ENCODE measurements at places on chromosomes 4 and X. TPM values are rescaled to one million over a fixed set of nuclear protein-coding genes. Genes with fewer than 3 reads are reported as not detected.
A peak's percentile ranks its signal among the peaks of the same experiment; 100 is the strongest.

GRCh38 chr4:3530663-3531254, 1.5 kb downstream of the LRPAP1 start:
- no peak for DNase-seq
- no peak overlapping the region for H3K27ac ChIP-seq
- peak overlapping the region; percentile 99 for H3K4me3 ChIP-seq
- peaks cover 21% of the 10 kb centered on the region for H3K4me1 ChIP-seq
- no peaks in the 10 kb centered on the region for H3K36me3 ChIP-seq

DNA sequence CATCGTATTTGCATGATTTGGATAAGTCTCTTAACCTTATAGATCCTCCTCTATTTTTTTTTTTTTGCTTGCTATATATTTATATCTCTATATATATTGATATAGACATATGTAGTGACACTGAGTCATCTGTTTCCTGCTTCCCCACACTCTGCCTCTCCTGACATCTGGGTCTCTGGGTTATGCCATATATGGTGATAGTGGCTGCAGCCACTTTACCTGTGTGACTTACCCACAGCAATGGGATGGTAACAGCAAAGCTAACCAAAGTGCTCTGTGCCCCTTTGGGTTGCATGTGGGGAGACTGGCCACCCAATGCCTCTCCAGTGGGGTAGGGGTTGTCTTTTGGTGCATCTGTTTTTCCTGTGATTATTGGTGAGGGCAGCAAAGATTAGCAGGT, 14.5 kb downstream of the CMC4 start:
- peaks cover 12% of the 10 kb centered on the region for H3K36me3 ChIP-seq
- H3K4me3 ChIP-seq = no peak overlapping the region
- H3K27me3 ChIP-seq = no peaks in the 10 kb centered on the region
- H3K27ac ChIP-seq = peak overlapping the region; percentile 15

GRCh38 chr4:181909368-181909767, 333.8 kb upstream of the TENM3 start:
- H3K27me3 ChIP-seq = no peaks in the 10 kb centered on the region
- DNase-seq = no peak
- peaks cover 2% of the 10 kb centered on the region for H3K36me3 ChIP-seq
- no peak overlapping the region for H3K27ac ChIP-seq

- H3K4me1 ChIP-seq = no peaks in the 10 kb centered on the region
- H3K27ac ChIP-seq = no peak overlapping the region
- H3K36me3 ChIP-seq = no peaks in the 10 kb centered on the region
- H3K4me3 ChIP-seq = no peak overlapping the region
- DNase-seq = no peak
Observed at GRCh38 chrX:68644861-68645260, 2.6 kb upstream of the STARD8 start.

The PAK3 gene
- 0.62 TPM for total RNA-seq

- no peaks in the 10 kb centered on the region for H3K36me3 ChIP-seq
- peak overlapping the region; percentile 32 for H3K4me3 ChIP-seq
- H3K27me3 ChIP-seq = peaks cover 74% of the 10 kb centered on the region
Observed at GRCh38 chr4:84964995-84965552, 1.4 kb downstream of the WDFY3 start.

The HOPX gene
- 18.1 TPM for total RNA-seq

GRCh38 chr4:37936889-37937498, 23.2 kb upstream of the PTTG2 start:
- H3K4me1 ChIP-seq = peaks cover 3% of the 10 kb centered on the region
- H3K36me3 ChIP-seq = peaks cover 27% of the 10 kb centered on the region
- no peak for DNase-seq
- no peak overlapping the region for H3K27ac ChIP-seq

The ATP2B3 gene
- total RNA-seq = not detected

Measured in activated naive CD8-positive, alpha-beta T cell treated with anti-CD3 and anti-CD28 coated beads for 36 hours (primary cell).